ENCODE measurements at places on chromosomes 4 and X.

DNA sequence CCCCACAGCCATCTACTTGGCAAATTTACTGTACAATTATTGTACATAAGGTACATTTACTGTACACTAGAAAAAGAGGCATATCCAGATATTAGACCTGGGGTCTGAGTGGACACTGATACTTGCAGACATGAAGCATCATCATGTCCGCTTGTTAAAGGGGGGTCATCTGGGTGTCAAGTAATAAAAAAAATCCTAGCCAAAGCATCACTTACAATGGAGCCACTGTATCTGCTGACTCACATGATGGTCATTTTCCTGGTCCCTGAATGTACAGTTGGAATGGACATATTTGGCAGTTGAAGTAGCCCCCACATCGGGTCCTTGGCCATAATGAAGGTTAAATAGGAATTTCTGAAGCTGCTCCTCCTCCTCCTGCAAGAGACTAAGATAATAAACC is 228.8 kb downstream of the THOC2 start:
- DNase-seq: no peak

DNA sequence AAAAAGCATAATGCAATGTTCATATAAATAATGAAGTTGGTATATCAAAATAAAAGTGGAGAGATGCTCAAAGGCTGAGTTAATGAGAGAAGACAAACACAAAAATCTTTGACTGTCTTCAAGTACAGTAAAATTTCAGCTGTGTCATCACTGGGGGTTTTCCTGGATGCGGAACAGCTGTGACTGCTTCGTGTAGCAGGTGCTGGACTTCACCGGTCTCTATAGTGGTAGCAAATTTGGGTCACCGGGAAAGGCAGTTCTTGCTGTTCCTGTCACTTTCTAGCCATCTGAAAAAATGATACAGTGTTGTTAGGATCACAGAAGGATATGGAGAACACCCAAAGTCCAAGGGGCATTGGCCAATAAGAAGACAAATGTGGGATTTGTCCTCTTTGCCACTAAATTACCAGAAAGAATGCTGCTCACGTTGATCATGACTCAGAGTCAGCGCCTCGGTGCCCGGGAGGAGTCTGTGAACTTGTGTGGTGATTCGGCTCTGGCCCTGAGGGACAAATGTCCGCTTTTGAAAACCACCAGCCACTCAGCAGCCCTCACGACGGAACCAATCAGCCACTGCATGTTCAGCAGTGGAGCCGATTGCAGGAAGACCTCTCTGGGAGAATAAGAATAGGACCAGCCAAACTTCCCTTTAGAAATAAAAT is 230.1 kb upstream of the FAT1 start:
- no peak for DNase-seq

DNA sequence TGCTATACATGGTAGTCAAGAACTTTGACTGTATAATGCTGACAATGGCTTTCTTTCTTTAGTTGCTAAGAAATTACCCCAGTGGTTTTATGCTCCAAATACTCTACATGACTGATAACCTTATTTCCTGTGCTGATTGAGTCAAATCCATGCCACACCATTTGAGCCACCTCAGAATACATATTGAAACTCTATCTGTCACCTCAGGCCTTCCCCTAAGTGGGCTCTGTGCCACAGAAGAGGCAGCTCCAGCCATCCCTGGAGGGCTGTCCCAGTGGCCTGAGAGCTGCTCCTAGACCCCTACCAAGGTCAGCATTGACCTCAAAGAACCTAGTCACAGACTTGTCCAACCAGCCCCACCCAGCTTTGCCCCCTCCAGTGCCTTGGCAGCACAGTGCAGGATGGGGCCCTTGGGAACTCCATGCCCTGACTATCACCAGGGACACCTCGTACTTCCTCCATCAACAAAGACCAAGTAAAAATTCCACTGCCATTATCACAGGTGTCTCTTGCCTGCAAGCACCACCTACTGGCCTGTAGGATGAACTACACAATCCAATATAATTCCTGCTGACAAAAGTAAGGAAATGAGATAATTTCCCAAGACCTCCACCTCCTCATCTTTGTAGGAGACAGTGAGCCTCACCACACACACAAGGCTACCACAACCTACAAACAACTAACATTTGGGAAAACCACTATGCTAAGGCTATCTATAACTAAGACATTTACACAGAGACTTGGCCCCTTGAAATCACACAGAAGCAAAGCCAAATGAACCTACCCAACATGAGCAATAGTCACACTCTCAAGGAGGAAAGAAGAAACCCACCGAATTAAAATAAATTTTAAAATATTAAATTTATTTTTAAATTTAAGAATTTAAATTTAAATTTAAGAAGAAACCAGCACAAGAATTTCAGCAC is 239.9 kb downstream of the NKX6-1 start:
- no peak for DNase-seq

GRCh38 chr4:16023776-16024408 is 59.9 kb downstream of the PROM1 start:
- DNase-seq: no peak

Data from stimulated activated CD4-positive, alpha-beta T cell treated with anti-CD3 and anti-CD28 coated beads, Interleukin-4, amount 100 ng/mL, for 1 hour (primary cell).